ENCODE measurements at places on chromosomes 3 and 15.

DNA sequence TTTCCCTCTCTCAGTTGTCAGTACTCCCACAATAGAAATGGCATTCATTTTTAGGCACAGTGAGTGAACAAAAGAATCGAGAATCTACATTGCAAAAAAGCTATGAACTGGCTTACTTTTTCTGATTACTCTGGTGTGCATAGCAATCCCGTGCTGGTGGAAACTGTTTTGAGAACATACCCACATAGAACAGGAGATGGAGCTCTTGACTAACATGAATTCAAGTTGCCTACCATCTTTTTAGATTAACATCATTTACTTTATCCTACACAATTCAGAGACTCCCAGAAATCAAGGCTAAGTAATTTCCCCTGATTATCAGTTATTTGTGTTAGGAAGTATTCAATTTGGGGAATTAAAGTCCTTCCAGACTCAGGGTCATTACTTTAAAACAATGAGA, 326.6 kb downstream of the ARPP21 start:
- no peak for DNase-seq

- DNase-seq = no peak
Measured at GRCh38 chr3:162437480-162437879, 940.9 kb downstream of the OTOL1 start.

DNA sequence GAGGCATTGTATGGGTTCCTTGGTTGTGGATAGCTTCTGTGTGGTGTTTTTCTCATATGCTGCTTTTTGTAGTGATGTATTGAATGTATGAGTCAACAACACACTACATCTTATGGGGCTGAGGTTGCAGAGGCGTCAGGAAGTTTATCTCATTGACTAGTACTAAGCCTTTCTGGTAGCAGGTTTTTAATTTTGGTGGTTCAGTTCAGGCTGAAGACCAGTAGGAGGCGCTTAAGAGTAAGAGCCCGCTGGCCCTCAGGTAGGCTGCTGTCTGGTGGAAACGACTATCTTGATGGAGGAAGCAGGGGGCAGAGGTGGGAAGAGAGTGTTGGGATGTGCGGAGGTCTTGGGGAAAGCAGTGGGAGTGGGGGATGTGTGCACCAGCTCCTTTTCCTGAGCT, 62.4 kb downstream of the RTP4 start:
- DNase-seq = no peak

DNA sequence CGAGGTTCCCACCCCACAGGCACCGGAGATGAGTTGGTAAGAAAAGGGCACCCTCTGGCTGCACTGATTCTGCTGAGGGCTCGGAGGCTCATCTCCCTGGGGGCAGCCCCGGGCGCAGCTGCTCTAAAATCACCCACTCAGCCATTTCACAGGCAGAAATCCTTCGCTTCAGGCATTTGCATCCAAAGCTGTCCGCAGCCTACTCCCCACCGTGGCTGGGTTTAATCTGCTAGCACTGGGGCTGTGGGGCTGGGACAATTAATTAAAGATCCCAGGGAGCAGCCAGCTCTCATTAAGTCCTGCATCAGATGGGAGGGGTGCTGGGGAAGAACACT, 104.3 kb upstream of the PRR20G start:
- DNase-seq = no peak

DNA sequence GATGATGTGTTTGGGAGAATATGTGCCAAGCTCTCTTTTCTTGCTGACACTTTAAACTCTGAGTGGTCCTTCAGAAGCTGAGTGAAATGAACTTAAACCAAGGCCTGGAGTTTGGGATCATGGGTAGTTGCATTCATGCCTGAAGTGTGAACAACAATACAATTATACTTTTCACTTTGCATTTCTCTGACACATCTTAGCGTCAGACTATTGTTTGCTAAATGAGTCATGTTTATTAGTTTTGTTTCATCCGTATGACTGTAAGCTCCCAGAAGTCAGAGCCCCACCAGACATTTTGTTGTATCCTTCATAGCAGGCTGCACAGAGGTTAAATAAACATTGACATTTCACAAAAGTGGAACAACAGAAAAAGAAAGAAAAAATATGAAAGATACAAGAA, 542.6 kb downstream of the TUSC7 start:
- DNase-seq = no peak

DNA sequence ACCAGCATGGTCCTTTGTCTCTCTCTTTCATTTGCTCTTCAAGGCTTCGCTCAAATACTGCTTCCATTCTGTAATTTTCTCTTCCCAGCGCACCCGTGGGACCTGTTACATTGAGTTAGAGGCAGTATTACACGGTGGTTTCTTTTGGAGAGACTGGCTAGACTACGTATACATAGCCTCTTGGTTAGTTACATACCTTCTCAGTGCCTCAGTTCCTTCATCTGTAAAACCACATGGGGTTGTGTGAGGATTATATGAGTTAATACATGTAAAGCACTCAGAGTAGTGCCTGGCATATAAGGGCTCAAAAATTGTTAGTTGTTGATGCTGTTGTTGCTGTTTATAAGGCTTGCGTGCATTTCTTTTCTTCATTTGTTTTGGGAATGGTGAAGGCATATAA, 33.8 kb downstream of the UBE2E2 start:
- no peak for DNase-seq

GRCh38 chr3:17258823-17259436, 374.2 kb downstream of the PLCL2 start:
- no peak for DNase-seq

DNA sequence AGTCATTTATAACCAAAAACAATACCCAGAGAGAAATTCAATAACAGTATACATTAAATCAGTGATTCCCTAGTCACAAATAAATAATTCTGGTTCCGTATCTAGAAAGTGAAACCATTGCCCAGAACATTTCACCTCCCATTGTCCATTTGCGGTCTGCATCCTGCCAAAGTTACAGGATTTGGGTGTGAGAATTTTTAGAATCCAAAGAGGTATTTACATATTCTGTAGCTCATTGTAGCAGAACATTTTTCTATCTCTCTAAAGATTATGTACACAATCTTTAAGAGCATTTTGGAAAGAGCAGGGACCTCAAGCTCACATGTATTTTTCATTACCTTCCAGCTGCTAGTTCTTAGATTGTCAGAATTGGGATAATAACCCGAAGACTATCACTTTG, 261.6 kb downstream of the CHL1 start:
- DNase-seq = no peak

DNA sequence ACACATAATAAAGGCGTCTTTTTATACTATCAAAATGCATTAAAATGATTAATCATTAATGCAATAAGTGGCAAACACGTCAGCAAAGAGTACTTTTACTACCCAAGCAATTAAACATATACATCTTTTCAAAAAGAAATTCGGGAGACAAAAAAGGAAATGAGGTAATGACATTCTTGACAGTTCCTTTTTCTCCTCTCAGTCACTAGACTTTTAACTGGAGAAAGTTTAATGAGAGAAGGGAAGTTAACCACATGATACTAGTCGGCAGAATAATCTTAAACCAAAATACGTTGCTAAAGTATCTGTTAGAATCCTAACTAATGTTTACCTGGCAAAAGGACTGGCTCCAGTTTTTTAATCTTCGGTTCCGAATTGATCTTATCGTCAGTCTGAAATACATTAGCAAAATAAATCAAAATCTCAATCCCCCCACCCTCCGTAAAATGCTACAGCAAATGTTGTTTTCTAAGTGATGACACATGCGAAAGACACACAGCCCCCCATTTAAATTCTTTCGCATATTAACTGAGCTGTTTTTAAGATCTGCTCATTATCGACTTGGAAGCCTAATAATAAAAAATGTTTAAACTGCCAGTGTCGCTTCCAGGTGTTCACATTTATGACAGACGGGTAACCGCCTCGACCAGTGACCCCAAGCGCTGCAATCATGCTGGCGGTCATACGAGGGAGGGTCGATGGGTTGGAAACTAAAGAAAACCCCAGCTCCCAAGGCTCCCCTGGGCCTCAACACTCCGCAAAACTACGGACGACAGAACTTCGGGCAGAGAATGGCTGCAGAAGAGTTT, 778 bp downstream of the MTMR10 start:
- no peak for DNase-seq

DNA sequence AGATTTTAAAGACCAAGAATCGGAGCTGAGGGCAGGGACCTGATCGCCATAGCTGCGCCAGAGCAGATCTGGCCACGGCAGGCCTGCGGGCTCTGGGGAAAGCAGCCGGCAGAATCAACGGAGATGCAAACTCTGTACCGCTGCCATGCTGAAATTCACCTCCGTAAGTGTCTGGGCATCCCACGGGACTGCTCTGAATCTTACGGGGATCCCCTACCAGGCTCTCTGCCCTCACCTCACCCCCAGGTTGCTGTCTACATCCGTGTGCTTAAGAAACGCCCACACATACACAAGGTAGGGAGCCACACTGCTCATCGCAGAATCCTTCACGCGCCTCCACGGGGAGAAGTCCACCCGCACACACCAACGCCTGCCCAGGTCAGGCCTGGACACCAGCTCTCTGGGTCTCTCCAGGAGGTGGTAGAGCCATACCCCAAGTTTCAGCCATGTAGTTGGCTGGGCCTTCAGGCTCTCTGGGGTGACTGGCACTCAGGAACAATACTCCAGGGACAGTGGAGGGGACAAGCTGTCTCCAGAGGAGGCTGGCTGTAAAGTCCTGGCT, 33.5 kb downstream of the FAM174B start:
- DNase-seq = no peak

GRCh38 chr3:112617285-112617684, 23.7 kb downstream of the CCDC80 start:
- no peak for DNase-seq

GRCh38 chr15:33678602-33679001, 289.7 kb upstream of the CHRM5 start:
- DNase-seq = no peak

DNA sequence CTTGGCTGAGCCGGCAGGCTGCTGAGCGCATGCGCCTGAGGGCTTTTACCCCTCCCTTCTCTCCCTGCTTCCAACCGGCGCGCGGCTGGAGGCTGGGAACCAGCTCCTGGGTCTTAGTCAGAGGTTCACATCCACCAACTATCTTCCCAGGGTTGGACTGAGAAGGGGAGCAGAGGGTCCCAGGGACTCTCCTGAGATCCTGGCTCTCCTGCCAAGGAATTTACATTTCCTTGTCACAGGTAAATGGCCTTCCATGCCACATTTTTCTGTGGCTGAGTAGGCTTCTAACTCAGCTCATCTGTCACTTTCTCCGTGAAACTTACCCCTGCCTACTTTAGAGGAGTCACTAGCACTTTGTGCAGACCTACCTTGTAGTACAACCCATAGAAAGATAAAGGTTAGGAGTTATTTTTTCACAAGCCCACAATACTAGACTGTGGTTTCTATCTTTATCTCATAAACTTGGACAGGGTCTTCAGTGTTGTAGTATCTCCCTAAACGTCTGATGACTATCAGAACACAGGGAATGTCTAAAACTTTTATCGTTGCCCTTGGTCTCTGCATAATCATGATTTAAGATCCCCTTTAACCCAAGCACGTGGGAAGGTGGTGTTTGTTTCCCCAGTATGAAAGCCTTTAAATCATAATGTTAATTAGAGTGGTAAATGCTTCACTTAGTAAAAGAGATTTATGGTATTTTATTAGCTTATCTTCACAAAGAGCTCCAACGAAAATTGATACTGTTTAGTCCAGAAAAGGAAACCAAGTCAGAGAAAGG, 638 bp upstream of the TBC1D5 start:
- DNase-seq = no peak

GRCh38 chr3:195098741-195099525, 172.0 kb downstream of the XXYLT1 start:
- no peak for DNase-seq

DNA sequence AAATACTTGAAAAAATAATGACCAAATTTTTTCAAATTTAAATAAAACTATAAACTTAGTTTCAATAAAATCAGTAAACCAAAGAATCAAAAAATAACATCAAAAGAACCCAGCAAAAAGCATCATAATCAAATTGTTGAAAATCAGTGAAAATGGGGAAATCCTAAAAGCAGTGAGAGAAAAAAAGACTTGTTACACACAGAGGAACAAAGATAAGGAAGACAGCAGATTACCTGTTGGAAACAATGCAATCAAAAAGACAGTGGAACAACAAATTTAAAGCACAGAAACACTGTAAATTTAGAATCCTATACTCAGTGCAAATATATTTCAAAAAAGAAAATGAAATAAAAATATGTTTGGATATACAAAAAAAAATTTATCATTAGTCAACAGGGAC, 156.2 kb upstream of the LMCD1 start:
- DNase-seq = no peak

DNA sequence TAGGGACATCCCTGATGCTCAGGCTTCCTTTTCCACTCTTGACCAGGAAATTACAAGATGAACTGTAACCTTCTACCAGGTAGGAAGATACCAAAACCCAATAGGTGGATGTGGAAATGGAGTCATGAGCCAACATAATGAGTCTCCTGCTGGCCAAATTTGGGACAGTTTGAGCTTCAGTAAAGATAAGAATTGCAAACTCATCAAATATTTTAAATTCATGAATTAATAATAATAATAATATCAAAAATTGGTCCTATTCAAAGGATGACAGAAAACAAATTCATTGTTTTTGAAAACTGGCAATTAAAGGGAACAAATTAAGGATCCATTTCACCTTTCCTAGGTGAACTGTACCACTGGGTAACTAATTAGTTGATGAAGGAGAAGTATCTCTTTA, 309.7 kb downstream of the NEK10 start:
- DNase-seq = no peak

- no peak for DNase-seq
Measured at GRCh38 chr15:47184003-47184907, 533.0 kb upstream of the SEMA6D start.

- no peak for DNase-seq
Measured at GRCh38 chr3:118000219-118000618, 1034.4 kb downstream of the IGSF11 start.

- no peak for DNase-seq
Measured at GRCh38 chr3:69842789-69843188, 103.5 kb downstream of the MITF start.

DNA sequence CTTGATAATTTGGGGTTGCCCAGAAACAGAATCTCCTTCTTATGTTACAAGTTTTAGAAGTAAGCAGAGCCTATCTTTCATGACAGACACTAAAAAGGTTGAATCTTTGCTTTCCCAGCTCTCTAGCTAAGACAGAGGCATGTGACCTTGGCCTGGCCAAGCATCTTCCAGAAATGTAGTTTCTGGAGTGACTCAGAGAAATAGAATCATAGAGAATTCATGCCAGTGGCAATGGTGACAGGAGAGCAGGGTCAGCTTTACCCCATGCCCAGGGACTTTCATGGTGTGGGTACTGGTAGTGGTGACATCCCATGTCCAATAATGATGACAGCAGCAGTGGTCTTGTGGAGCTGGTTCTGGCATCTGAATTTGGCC, 4.0 kb upstream of the PARP6 start:
- no peak for DNase-seq

DNA sequence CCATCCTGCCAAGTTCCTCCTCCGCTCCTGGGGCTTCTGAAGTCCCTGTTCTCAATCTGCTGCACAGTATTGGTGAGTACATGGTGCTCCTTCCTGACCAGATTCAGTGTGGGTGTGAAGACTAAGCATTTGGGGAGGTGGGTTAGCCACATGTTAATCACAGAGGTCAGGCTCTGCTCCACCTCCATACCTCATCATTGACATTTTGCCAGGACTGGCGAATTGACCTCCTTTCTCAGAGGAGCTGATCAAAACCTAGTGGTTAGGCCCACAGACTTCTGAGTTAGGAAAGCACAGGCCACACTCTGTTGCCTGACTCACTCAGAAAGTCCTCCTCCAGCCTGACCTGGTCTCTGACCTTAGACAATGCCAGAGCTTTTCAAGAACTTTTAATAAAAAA, 8.4 kb upstream of the RPS17 start:
- DNase-seq = no peak

GRCh38 chr15:31476866-31477265, 150.2 kb downstream of the KLF13 start:
- DNase-seq = no peak

Data from stimulated activated CD4-positive, alpha-beta T cell treated with anti-CD3 and anti-CD28 coated beads, Interleukin-1b, Interleukin-23, amount 100 ng/mL, for 4 hours (primary cell).